Activated CD4-positive, alpha-beta T cell treated with anti-CD3 and anti-CD28 coated beads, Interleukin-2, amount 50 U/mL, for 24 hours (primary cell): ENCODE measurements at places on chromosomes 12 and 14.

- DNase-seq: no peak
These were observed 44.4 kb downstream of the PRKCH start for GRCh38 chr14:61365667-61366212.

DNA sequence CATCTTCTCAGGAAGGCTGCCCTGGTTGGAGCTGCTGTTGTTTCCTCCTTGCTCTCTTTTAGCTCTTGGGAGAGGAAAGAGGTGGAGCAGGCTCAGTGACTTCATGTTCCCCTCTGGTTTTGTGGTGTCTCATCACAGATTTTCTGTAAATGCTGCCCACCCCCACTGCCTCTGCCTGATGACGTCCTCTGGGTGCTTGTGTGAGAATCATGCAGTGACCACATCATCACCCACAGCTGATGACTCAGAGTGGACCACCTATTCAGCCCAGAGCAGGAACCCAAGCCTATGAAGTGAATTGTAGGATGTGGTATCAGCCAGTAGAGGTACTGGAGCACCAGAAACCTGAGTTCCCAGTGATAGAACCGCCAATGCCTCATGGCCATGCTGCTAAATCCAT is at the start of gene GZMB:
Gene GZMB, minus strand, starts transcription at position 33 of the 400 bp plus-strand sequence. Its CDS starts 30 bp downstream, at position 3.
- DNase-seq: no peak

GRCh38 chr12:115341442-115341841 is 657.5 kb upstream of the TBX3 start:
- no peak for DNase-seq

- DNase-seq: no peak
These were observed 20.5 kb downstream of the DIO3 start for GRCh38 chr14:101581806-101582205.

GRCh38 chr14:101824339-101824727 is 62.8 kb downstream of the PPP2R5C start:
- no peak for DNase-seq
